Activated CD4-positive, alpha-beta T cell treated with anti-CD3 and anti-CD28 coated beads, Interleukin-2, amount 10 ng/mL, durations not matched to agents 7 days and 5 days (primary cell): ENCODE measurements at places on chromosomes 3 and 15.
A peak's percentile ranks its signal among the peaks of the same experiment; 100 is the strongest.

- no peaks in the 10 kb centered on the region for H3K27me3 ChIP-seq
- no peak overlapping the region for H3K27ac ChIP-seq
- DNase-seq: no peak
- peaks cover 33% of the 10 kb centered on the region for H3K4me1 ChIP-seq
These were observed 12.3 kb downstream of the PLEKHO2 start for GRCh38 chr15:64854041-64854440.

GRCh38 chr3:129413687-129414506, 14.5 kb downstream of the EFCAB12 start:
- no peaks in the 10 kb centered on the region for H3K4me1 ChIP-seq
- no peak overlapping the region for H3K27ac ChIP-seq
- no peaks in the 10 kb centered on the region for H3K36me3 ChIP-seq
- DNase-seq: no peak

- no peaks in the 10 kb centered on the region for H3K4me1 ChIP-seq
- no peak overlapping the region for H3K4me3 ChIP-seq
- H3K36me3 ChIP-seq: no peaks in the 10 kb centered on the region
- no peaks in the 10 kb centered on the region for H3K27me3 ChIP-seq
- H3K27ac ChIP-seq: no peak overlapping the region
- no peak for DNase-seq
These were observed 596.1 kb downstream of the TUSC7 start for GRCh38 chr3:117305681-117306080.

DNA sequence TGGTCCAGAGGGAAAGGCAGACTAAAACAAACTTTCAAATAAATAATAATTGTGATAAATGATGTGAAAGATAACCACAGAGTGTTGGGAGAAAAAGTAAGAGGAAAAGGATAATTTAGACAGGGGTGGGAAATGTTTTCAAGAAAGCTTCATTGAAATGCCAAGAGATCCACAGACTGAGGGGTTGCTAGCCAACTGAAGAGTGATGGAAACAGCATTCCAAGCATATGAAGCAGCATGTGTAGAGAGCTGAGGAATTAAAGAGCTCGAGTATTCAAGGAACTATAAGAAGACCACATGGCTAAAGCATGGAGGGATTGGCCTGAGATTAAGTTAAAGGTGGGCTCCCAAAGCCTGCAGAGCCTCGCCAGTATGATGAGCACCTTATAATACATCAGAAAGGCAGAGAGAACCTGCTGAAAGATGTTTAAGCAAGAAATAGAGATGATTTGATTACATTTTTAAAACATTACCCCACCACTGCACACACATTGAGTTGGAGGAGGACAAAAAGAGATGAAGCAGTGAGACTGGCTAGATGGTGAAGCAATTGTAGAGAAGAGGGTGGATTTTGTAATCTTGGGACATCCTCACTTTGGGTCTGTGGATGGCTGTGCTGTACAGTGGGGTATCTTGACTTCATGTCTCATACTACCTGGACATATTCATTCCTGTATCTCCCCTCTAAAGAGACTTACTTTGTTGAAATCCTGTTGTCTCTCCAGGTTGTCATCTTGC, 100.8 kb downstream of the STAC start:
- H3K36me3 ChIP-seq: no peaks in the 10 kb centered on the region
- no peaks in the 10 kb centered on the region for H3K27me3 ChIP-seq
- no peaks in the 10 kb centered on the region for H3K4me1 ChIP-seq
- H3K27ac ChIP-seq: no peak overlapping the region
- no peak for DNase-seq

- DNase-seq: no peak
- no peak overlapping the region for H3K4me3 ChIP-seq
- no peaks in the 10 kb centered on the region for H3K36me3 ChIP-seq
- H3K4me1 ChIP-seq: peaks cover 3% of the 10 kb centered on the region
- H3K27ac ChIP-seq: no peak overlapping the region
- H3K27me3 ChIP-seq: peaks cover 9% of the 10 kb centered on the region
These were observed 12.2 kb upstream of the CHSY1 start for GRCh38 chr15:101264011-101264410.

DNA sequence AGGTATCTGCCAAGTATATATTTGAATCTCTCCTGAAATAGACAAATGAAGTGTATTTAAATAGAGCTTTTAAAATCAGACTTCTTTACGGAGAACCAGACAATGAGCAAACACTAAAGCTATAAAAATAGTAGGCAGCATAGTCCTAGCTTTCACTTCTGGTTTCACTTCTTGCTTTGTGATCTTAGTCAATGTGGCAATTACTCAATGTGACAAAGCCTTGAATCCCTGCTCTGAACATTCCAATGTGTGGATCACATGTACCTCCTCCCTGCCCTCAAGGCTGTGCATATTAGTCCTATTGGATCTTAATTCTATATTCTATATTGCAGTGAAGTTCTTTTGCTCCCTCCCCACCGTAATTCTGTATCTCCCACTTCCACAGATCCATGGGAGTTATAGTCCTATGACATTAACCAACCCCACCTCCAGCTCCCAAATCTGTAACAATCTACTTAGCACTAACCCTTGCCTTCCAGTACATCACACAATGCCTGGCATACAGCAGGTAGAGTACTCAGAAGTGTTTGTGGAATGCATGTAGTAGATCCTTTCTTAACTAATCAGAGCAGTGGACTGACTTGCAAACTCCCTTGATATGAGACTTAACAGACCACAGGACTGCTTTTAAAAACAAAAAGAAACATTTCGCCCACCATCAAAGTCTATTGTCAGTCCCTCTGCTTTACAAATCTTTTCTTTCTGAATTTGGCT, 24.3 kb upstream of the CP start:
- peaks cover 2% of the 10 kb centered on the region for H3K36me3 ChIP-seq
- peaks cover 15% of the 10 kb centered on the region for H3K27me3 ChIP-seq
- peak overlapping the region; percentile 20 for H3K4me3 ChIP-seq
- peaks cover 31% of the 10 kb centered on the region for H3K4me1 ChIP-seq

GRCh38 chr3:185948292-185948691, 10.5 kb upstream of the TRA2B start:
- H3K27ac ChIP-seq: no peak overlapping the region
- DNase-seq: no peak
- H3K4me1 ChIP-seq: peaks cover 6% of the 10 kb centered on the region
- H3K36me3 ChIP-seq: no peaks in the 10 kb centered on the region
- H3K27me3 ChIP-seq: peaks cover 20% of the 10 kb centered on the region
- no peak overlapping the region for H3K4me3 ChIP-seq

DNA sequence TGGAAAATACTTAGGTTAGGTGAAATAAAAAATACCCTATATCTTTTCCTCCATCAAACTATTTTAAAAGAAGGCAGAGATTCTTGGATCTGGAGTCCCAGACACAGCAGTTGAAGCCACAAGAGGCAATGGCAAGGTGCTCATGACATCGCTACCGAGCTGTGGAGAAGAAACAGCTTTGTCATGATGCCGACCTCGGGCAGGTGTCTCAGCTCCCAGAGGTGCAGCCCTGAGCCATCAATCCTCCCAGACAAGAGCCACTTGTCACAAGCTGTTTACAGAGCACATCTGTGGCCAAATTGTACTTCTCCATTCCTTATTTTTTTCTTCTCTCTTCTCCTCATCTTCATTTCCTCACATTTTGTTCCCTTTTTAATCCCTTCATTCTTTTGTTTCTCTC, 50.8 kb downstream of the GPR176 start:
- no peak overlapping the region for H3K27ac ChIP-seq
- no peaks in the 10 kb centered on the region for H3K36me3 ChIP-seq
- H3K4me3 ChIP-seq: no peak overlapping the region
- peaks cover 1% of the 10 kb centered on the region for H3K4me1 ChIP-seq

DNA sequence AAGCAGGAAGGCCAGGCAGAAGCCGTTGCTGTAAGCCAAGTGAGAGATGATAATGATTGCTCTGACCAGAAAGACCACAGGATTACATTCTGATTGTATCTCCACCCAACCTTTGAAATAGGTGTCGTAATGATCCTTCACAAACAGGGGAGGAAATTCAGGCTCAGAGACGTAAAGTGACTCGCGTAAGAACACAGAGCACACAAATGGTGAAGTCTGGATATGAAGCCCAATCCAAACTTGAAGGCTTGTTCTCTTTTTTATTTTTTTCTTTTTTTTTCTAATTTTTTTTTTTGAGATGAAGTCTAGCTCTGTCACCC, 25.3 kb upstream of the PIAS1 start:
- DNase-seq: no peak
- no peak overlapping the region for H3K27ac ChIP-seq
- no peaks in the 10 kb centered on the region for H3K4me1 ChIP-seq
- no peak overlapping the region for H3K4me3 ChIP-seq
- H3K36me3 ChIP-seq: no peaks in the 10 kb centered on the region

DNA sequence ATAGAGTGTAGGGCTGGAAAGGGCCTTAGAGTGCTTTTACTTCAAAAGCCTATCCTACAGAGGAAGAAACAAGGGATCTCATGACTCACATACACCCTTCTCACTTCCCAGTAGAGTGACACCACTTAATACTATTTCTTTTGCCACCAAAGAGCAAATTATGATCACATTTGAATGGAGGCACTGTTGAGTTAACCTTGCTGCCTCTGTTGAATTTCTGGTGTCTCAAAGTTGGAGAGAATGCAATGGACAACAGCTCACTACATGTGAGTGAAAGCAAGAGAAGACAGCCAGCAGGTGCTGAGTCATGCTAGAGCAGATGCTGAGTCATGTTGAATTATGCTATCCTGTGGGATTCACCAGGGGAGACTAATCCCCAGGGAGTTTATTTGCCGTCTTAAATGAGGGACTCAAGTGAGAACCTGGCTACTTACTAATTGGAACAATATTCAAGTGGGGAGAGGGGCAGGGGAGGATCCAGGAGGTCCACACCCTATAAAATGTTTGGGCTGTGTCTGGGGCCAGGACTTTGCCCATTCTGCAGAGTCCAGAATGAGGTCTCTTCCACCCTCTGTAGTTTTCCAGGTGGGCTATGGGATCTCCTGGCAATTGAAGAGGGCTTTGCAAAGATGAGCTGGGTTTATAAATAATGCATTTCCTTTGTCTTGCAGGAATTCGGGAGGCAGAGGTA, 35.8 kb downstream of the ST8SIA2 start:
- peaks cover 10% of the 10 kb centered on the region for H3K27me3 ChIP-seq
- no peak overlapping the region for H3K27ac ChIP-seq
- H3K4me1 ChIP-seq: no peaks in the 10 kb centered on the region

DNA sequence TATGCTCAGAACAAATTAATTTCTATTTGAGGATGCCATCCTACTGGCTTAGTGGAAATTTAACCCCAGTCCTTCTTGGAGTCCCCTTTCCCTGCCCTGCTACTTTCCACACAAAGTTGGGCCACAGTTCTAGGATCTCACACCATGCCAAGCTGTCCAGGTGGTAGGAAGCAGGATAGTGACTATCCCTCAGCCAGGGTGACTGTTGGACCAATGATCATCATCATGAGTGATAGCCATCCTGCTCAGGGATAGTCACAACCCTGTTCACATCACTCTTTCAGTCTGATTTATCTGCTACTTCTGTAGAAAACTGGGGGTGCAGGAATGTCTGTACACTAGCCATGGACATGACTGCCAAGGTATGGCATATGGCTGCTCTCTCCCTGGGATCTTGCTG, 12.8 kb downstream of the HRG start:
- H3K27me3 ChIP-seq: peaks cover 37% of the 10 kb centered on the region
- no peak overlapping the region for H3K27ac ChIP-seq
- no peaks in the 10 kb centered on the region for H3K36me3 ChIP-seq
- no peak for DNase-seq

DNA sequence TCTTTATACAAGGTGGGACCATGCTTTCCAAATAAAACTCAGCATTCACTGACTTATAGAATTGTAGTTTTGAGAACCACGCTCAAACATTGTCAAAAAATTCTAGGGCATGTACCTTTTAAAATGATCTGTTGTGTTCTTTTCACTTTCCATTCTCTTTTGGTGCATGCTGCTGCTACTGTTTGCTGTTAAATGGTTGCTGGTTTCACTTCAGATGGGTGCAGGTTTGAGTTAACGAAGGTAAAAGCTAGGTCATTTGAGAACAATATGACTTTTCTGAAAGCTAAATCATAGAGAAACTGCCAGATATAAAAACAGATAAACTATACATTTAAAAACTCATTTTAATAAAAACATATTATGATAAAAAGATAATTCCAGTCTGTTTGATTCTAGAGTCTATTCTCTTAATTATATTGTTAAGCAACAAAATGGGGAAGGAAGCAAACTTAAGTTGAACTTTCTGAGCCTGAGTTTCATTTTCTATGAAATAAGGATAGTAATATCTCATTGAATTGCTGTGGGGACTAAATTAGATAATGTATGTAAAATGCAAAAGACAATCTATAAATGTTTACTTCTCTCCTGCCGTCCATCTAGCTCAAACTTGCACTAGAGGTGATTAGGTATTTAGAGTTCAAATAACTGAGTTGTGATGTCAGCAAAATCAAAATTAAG, 82.4 kb downstream of the OXSM start:
- H3K4me3 ChIP-seq: no peak overlapping the region
- no peak for DNase-seq
- no peaks in the 10 kb centered on the region for H3K27me3 ChIP-seq
- H3K36me3 ChIP-seq: no peaks in the 10 kb centered on the region

DNA sequence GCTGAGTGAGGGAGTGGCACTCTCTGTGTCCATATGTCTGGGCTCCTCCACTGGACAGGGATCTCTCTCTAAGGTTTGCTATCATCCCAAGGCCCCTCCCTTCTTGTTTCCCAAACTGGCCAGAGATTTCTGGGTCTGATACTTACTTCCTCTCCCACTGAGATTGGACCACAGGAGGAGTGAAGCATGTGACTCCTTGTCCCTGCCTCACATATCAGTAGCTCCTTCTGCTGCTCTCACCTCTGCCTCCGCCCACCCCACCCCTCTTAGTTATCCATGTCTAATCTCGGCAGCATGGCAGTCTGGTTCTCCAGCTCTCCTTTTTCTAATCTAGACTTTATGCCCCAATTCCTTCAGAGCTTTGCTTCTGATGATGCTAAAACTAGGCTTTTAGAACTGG, 223.1 kb downstream of the RPLP1 start:
- DNase-seq: no peak
- peaks cover 33% of the 10 kb centered on the region for H3K27me3 ChIP-seq
- no peak overlapping the region for H3K4me3 ChIP-seq
- H3K36me3 ChIP-seq: peaks cover 2% of the 10 kb centered on the region

- no peak overlapping the region for H3K27ac ChIP-seq
- H3K4me1 ChIP-seq: no peaks in the 10 kb centered on the region
- DNase-seq: no peak
- H3K36me3 ChIP-seq: no peaks in the 10 kb centered on the region
- peaks cover 9% of the 10 kb centered on the region for H3K27me3 ChIP-seq
These were observed 365.8 kb upstream of the UMPS start for GRCh38 chr3:124364317-124365020.

GRCh38 chr3:112634786-112635541, 6.0 kb downstream of the CCDC80 start:
- peaks cover 6% of the 10 kb centered on the region for H3K27me3 ChIP-seq
- H3K4me1 ChIP-seq: peaks cover 3% of the 10 kb centered on the region
- no peaks in the 10 kb centered on the region for H3K36me3 ChIP-seq

- peaks cover 17% of the 10 kb centered on the region for H3K36me3 ChIP-seq
- peaks cover 40% of the 10 kb centered on the region for H3K4me1 ChIP-seq
- H3K4me3 ChIP-seq: no peak overlapping the region
- H3K27ac ChIP-seq: peak overlapping the region; percentile 63
These were observed 70.1 kb downstream of the HERC1 start for GRCh38 chr15:63763476-63764123.

DNA sequence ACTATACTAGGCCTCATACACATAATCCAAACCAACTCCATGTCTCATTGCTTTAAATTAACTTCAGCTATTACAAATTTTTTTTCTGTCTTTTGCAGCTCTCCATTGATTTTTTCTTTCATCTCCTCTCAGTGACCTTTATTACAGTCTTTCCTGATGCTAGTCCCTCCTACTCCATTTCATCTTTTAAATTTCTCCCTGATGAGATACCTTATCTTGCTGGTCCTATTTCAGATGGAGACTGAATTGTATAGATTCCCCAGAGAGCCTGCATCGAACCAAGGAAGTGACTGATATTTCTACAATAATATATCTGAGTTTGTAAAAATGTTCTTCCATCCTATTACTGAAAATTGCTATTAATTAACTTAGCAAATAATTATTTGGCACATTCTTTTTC, 45.7 kb upstream of the NEO1 start:
- no peaks in the 10 kb centered on the region for H3K36me3 ChIP-seq
- peaks cover 15% of the 10 kb centered on the region for H3K27me3 ChIP-seq
- no peaks in the 10 kb centered on the region for H3K4me1 ChIP-seq
- H3K27ac ChIP-seq: no peak overlapping the region
